Fibroblast of mammary gland (primary cell): ENCODE measurements at places on chromosomes 1 and 21.
A peak's percentile ranks its signal among the peaks of the same experiment; 100 is the strongest.

DNA sequence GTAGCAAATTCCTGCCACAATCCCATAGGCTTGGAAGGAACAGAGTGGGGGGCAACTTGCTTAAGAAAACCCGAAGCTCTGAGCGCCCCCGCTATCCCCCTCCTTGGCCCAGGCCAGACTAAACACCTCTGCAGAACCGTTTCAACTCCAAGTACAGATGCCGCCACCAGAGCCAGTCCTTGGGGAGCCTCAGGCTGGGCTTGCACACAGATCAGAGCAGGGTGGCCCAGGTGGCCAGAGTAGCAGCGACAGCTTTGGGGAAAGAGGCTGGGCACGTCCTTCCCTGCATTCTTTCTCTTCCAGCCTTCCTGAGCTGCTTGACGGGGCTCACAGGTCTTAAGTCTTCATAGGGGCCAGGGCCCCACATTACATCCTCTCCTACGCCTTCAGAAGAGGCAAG is 181.6 kb upstream of the ZC3H12A start:
- no peak for DNase-seq

DNA sequence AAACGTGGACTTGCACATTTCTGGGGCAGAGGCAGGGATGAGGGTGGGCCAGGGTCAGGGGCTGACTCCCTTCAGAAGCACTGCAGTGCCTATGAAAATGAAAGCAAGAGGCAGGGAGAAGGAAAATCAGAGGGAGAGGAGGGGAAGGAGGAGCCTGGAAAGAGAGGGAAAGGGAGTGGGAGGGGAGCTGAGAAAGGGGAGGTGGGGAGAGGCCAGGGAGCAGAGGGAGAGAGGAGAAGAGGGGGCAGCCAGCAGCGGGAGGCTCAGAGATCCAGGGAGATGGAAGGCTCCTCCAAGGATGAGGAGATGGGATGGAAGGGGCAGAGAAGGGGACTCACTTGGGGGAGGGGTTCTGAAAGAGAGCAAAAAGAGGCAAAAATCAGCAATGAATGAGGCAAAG is 96.3 kb upstream of the KLHDC7A start:
- no peak for DNase-seq

- DNase-seq, result peak; percentile 18
These were observed 65.6 kb downstream of the IFI44 start for GRCh38 chr1:78715181-78715661.

- DNase-seq, result no peak
These were observed 34.9 kb upstream of the ZC3H12A start for GRCh38 chr1:37439349-37439995.

DNA sequence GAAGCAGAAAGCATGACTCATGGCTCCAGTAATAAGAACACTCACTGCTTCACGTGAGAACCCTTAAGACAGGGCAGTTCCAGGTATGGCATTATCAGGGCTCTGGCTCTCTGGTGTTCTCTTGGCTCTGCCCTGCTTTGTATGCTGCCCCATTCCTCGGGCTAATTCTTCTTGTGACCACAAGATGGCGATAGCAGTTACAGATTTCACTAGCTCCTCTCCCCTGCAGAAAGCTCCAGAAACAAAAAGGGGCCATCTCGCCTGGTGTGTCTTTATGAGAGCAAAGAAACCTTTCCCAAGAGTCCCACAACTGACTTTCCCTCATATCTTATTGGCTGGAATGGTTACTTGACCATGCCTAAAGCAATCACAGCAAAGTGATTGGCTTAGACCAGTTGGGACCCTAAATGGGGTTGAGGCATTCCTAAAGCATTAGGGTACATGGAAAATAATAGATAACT is 60.1 kb downstream of the F3 start:
- peak; percentile 71 for DNase-seq

DNA sequence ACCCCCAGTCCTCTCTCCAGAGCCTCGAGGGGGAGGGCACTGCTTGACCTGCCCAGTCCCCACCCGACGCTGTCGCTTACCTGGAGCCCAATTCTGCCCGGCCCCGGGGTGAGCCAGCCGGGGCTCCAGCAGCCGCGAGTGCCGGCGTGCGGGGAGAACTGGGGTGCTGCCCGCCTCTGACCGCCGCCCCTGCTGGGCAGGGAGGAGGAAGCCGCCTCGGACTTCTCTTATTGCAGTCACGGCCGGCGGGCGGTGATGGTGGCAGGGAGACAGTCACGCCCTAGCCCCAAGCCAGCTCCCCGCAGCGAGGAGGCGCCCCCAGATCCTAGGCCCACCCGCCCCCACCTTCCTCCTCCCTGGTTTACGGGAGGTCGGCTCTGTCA is at the start of gene FGR:
FGR (minus strand) TSS at position 201 of the 383 bp plus-strand sequence. CDS start 11,269 bp downstream, outside the sequence.
- no peak for DNase-seq

GRCh38 chr1:43267291-43267805 is 2.4 kb upstream of the TMEM125 start:
- DNase-seq, result peak; percentile 65

- DNase-seq, result peak; percentile 62
These were observed at the start of gene UBE2G2 for GRCh38 chr21:44801468-44802395. Gene UBE2G2 (minus strand): TSS chr21:44801820. CDS start chr21:44801748, 72 bp downstream.

- no peak for DNase-seq
These were observed 22.0 kb upstream of the SLC9A1 start for GRCh38 chr1:27176954-27177353.

- DNase-seq, result no peak
These were observed 1.6 kb downstream of the STPG1 start for GRCh38 chr1:24411963-24412362.

DNA sequence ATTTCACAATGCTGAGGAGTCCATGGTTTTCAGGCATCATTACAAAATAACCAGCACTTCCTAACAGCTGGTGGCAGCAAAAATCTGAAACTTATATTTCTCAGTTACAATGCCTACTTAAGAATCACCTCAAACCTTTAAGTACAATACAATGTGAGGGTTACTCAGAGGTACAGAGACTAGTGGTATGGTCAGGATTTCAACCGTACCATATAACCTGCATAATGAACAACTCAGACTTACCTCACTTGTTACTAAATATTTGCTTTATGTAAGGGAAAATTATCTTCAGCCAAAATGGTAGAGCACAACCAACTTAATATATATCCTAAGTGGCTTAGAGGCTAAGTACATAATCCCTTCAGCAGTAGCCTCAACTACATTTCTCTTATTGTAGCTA is 344.5 kb downstream of the SMYD3 start:
- no peak for DNase-seq

DNA sequence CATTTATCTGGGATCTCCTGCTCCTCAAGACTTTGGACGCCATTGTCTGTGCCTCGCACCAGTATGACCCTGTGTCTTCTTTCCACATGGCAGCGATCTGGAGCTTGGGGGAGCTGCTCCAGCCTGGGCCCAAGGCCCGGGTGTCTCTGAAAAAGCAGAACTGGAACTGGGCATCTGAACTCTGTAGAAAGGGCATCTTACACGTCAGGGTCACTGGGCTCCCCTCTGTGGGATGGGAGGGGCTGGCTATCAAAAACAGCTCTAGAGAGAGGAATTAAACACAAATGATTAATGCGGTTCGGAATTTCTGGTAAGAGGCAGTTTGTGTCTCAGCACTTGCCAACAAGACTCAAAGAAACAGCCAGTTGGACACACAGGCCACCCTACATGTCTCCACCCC is 16.1 kb downstream of the FCRL1 start:
- DNase-seq, result no peak

DNA sequence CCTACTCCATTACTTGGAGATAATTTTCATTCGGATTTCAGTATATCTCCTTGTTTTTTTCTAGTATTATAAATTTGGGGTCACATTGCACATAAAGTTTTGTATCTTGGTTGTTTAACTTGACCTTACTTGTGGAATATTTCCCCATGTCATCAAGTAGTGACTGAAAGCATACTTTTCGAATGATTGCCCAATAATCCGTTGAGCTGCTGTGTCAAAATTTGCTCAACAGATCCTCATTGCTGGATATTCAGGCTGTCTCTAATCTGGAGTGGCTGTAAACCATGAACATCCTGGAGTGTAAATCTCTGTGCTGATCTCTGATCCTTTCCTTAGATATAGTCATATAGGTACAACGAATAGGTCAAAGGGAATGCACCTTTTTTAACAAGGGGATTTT is 4.9 kb downstream of the NIPAL3 start:
- DNase-seq, result no peak

DNA sequence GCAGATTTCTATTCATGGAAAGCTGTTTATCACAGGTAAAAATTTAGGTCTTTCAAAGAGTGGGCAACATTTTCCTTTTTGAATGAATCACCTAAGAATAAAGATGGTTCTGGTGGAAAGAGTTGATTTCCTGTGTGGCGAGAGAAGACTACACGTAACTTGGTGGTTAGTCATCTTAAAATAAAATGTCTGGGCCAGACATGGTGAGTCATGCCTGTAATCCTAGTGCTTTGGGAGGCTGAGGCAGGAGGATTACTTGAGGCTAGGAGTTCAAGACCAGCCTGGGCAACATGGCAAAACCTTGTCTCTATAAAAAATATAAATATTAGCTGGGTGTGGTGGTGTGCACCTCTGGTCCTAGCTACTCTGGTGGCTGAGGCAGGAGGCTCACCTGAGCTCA is 65.7 kb downstream of the DISP1 start:
- peak; percentile 87 for DNase-seq

DNA sequence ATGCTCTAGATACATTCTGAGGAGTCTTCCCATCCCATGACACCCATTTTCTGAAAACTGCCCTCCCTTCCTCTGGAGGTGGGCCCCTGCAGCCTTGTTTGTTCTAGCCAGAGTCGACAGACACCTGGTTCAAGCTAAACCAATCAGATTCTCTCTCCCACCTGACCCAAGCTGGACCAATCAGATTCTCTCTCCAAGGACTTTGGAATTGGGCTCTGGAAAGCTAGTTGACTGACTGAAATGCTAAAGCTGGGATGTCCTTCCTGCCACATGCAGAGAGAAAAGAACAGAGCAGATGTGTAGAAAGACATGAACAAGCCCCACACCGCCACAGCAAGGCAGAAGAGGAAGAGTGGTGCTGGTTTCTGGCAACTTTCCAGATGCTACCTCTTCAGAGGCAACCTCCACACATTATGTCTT is 24.6 kb downstream of the ASAP3 start:
- DNase-seq, result no peak

GRCh38 chr1:53591924-53592323 is 132.7 kb downstream of the DMRTB1 start:
- no peak for DNase-seq

GRCh38 chr1:112457241-112457640 is 51.5 kb upstream of the WNT2B start:
- peak; percentile 82 for DNase-seq

- no peak for DNase-seq
These were observed 21.9 kb downstream of the MAP7D1 start for GRCh38 chr1:36177589-36178431.

GRCh38 chr1:192402571-192402970 is 85.8 kb downstream of the RGS21 start:
- no peak for DNase-seq

DNA sequence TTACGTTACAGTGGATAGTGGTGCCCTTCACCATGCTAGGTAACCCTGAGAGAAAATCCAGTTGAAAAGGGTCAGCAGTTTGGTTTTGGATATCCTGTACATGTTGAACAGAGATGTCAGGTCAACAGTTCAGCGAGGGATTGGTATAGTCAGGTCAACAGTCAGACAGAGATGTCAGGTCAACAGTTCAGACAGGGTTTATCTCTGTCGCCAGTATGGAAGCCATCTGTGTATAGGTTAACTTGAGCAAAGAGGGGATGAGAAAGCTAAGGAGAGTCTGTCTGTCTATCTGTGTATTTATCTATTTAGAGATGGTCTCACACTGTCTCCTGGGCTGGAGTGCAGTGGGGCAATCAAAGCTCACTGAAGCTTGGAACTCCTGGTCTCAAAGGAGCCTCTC is 17.7 kb downstream of the DHDDS start:
- no peak for DNase-seq

GRCh38 chr1:37630426-37631028 is 4.2 kb downstream of the RSPO1 start:
- no peak for DNase-seq

- DNase-seq, result no peak
These were observed 6.0 kb downstream of the PLEKHG5 start for GRCh38 chr1:6485168-6486101.

DNA sequence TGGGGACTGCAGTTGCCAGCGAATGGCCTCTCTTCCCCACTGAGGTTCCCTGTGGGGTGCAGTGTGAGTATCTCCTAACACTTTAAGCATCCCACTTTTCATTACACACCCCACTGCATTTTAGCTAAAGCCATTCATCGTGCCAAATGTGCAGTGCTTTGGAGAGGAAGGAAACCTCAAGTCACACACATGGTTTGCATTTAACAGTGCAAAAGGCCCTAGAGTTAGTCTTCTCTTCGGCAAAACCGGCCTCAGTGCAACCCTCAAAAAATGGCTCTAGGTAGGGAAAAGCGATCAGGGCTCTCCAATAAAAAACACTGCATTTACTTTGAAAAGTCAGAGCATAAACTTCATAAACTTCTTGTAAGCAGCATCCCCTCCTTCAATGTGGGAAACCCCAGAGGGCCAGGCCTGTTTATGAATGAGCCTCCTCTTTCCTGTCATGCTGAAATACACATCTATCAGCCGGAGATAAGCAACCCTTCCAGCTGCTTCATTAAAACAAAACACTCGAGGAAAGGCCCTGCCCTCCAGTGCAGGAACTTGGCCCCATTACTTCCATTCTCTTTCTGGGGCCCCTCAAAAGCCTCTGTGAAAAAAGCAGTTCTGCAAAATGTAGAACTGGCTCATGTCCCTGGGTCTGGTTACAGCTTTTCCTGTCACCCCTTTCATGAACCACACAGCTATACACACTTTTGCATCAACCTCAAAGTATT is 184.0 kb downstream of the CDC7 start:
- DNase-seq, result peak; percentile 62

DNA sequence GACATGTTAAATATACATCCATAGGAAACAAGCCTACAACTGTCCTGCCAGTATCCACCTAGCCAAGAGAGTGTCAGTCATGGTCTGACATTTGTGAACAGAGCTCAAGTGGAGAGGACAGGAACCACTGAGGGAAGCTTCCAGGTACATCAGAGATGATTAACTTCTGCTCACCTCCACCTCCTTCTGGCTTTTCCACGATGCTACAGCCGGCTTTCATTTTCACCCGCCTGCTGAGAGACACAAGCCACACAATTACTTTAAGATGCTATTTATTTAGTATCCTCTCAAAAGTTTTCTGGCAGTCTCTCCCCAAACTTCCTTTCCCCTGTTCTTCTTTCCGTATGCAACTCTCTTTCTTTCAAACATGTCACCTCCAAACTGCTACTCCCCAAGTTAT is 2.1 kb downstream of the ETV3 start:
- no peak for DNase-seq

- DNase-seq, result no peak
These were observed 42.5 kb downstream of the MRAP start for GRCh38 chr21:32340863-32341848.

- no peak for DNase-seq
These were observed 70.9 kb upstream of the HMCN1 start for GRCh38 chr1:185663332-185663731.

- no peak for DNase-seq
These were observed 13.4 kb downstream of the ID3 start for GRCh38 chr1:23545851-23546250.
